ENCODE measurements at places on chromosomes 5 and 9.

GRCh38 chr9:91720751-91721705 lies 229.0 kb downstream of the ROR2 start:
- DNase-seq: no peak

DNA sequence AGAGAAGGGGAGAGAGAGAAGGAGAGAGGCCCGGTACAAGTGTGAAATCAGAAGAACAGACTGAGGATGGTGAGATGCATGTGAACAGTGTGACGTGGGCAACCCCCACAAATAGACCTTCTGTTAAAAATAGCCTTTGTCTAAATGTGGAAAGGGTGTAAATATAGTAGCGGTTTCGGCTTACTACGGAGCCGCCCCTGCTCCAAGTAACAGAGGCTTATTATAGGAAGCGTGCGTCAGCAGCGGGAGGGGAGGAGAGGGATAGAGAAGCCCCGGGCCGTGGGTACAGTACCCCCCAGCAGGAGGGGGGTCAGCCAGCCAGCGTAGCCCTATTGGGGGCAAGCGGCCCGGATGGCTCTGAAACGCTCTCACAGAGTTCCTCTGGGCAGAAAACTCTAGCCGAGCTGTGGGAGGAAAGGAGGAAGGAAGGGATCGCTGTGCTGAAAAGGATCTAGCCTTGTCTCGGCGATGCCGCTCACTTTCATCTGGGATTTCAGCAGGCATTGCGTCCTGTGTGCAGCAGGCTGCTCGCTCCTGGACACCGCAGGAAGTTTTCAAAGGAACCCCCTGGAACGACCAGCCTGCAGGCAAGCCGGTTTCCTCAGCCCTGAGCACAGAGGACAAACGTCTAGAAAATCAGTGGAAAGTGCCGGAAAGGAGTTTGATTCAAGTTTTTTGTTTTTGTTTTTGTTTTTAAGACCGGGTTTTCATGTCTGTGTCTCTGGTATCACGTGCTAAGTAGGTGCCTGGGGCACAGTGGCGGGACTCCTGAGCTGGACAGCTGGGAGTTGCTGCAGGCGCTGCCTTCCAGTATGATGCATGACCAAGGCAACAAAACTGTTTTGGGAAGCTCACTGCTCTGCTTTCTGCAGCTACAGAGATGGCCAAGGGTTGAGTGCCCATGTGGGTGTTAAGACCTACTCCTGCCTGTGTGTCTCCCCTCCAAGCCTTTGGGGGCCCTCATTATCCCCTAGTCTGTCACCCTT lies 146.6 kb downstream of the SEC61B start:
- peak; percentile 81 for DNase-seq

- DNase-seq: no peak
Observed at GRCh38 chr5:80146046-80146445, 109.8 kb downstream of the SERINC5 start.

DNA sequence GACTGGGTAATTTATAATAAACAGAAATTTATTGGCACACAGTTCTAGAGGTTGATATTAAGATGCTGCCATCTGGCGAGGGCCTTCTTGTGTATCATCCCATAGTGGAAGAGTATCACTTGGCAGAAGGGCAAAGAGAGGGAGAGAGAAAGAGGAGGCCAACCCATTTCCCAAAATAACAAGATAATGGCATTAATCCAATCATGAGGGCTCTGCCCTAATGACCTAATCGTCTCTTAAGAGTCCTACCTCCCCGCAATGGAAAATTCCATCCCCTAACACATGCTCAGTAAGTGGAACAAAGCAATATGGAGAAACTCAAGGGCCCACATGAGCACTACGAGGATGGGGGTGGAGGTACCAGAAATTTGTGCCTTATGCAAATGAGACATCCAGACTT lies 17.6 kb upstream of the VDAC1 start:
- DNase-seq: no peak

- no peak for DNase-seq
Observed at GRCh38 chr9:98147582-98147981, 28.6 kb upstream of the TRIM14 start.
